ENCODE measurements at places on chromosomes 13 and 19.
A peak's percentile ranks its signal among the peaks of the same experiment; 100 is the strongest.

DNA sequence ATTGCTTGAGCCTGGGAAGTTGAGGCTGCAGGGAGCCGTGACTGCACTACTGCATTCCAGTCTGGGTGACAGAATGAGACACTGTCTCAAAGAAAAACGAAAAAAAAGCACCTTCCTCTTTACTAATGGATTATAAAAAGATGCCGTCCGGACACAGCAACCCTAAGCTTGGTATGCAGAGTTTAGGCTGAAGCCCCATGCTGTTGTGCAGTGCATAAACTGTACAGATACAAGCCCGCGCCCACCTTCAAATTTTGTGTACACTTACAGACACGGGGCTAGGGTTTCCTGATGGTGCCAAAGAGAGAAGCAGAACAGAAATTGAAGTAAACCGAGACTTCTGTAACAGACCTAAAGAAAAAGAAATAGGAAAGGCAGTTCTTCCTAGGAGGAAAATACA, 9.0 kb downstream of the LPAR6 start:
- DNase-seq = no peak

GRCh38 chr19:35117799-35118198, 2.2 kb downstream of the FXYD3 start:
- DNase-seq = no peak

DNA sequence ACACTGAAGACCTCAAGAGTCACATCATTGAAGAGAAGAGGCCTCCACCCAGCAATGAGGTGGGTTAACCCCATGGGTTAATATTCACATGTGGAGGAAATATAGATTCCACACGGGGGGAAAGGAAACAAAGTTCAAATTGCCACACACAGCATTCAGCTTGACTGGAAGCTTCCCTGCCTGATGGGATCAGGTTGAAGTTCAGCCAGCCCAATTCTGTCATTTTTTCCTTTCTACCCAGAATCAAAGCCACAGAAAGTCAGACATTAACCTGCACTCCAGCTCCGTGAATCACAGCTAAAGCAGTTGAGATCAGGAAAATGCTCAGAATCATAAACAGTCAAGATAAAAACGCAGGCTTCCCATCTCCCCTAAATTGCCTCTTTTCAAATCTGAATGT, 208.7 kb upstream of the OBI1 start:
- no peak for DNase-seq

GRCh38 chr13:90713441-90714133, 633.9 kb upstream of the MIR17HG start:
- no peak for DNase-seq

DNA sequence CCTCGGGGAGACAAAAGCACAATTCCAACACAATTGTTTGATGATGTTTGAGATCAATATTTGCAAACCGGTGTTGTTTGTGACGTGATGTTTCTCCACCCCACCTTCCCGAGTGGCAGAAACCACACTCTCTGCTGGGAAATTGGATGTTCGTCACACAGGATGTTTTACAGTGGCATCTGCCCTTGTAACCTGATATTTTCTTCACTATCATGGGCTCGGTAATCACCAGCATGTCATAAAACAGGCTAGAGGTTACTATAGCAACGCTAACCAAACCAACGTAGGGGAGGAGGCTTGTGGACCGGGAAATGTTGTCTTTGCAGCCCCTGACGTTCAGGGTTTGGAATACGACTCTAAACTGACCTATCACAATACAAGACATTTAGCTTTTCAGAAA, 454.5 kb downstream of the IRS2 start:
- DNase-seq = no peak

GRCh38 chr19:49447485-49448431, 3.9 kb downstream of the PIH1D1 start:
- DNase-seq = no peak

DNA sequence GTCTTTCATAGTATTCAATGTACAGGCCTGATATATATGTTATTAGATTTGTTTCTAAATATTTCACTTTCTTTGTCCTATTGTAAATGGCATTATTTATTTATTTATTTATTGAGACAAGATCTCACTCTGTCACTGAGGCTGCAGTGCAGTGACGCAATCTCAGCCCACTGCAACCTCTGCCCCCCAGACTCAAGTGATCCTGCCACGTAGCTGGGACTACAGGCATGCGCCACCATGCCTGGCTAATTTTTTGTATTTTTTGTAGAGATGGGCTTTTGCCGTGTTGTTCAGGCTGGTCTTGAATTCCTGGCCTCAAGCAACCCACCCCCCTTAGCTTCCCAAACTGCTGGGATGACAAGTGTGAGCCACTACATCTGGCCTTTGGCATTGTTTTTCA, 5.4 kb upstream of the GAS6 start:
- DNase-seq = no peak

- no peak for DNase-seq
Measured at GRCh38 chr19:1088416-1089010, 6.7 kb downstream of the POLR2E start.

DNA sequence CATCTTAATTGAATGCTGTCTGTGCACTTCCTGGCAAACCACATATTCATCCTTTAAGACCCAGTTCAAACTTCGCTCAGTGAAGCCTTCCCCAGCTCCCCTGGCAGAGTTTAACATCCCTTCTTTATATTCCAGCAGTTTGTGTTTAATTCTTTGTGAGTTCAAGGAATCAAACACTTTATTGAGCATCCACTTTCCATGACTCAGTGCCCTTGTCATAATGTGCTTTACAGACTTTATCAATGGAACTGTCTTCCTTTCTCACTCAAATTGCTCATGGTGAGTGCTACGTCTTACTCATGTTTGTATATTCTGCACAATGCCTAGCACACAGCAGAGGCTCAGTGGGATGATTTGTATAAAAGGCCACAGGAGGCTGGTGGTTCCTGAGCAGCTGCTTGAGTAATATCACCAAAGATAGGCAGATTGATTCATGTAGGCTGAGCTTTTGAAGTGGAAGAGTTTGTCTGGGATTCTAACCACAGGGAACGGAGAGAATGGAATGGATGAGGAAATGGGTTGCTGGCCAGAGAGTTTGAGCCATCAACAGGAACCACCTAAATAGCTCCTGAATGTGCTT, 44.2 kb downstream of the SERTM1 start:
- DNase-seq = no peak

DNA sequence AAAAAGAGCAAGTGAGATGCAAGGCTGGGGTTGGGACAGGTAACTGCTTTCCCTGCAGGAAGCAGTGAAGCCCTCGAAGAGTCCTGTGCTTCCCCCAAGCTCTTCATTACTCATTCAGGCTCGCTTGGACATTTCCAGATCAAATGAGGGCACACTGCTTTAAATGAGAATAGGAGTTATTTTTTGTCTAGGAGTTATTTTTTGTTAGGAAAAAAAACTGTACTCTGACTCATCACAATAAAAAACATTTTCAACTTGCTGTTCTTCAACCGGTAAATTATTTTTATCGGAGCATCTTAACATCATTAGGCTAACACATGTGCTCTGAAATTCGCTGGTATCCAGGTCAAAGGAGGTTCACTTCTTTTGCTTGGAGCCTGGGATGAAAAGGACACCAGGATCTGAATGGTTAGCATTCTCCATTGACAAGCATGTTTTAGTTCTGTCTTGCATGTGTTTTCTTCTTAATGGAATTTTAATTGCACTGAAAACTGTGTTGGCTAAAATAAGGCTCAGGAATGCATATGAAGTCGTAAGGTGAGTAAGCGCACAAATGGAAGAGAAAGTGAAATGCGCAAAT, 80.7 kb upstream of the STK24 start:
- DNase-seq = no peak

GRCh38 chr19:15813916-15814315, 1.5 kb downstream of the OR10H1 start:
- no peak for DNase-seq

DNA sequence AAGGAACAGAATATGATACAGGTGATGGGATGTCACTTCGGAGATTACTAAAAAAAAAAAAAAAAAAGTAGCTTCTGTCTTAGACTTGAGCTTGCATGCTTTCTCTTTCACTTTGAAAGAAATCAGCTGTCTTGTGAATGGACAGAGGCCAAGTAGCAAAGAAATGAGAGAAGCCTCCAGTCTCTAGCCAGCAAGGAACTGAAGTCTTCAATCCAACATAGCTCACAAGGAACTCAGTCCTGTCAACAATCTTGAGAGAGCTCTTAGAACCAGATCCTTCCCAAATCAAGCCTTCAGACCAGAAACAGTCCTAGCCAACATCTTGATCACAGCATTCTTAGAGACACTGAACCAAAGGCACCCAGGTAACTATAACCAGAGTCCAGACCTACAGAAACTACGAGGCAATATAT, 7.7 kb downstream of the N4BP2L2 start:
- no peak for DNase-seq

GRCh38 chr13:44003481-44003880, 123.8 kb downstream of the LACC1 start:
- DNase-seq = no peak

- no peak for DNase-seq
Measured at GRCh38 chr19:1981253-1981652, 34.3 kb downstream of the BTBD2 start.

DNA sequence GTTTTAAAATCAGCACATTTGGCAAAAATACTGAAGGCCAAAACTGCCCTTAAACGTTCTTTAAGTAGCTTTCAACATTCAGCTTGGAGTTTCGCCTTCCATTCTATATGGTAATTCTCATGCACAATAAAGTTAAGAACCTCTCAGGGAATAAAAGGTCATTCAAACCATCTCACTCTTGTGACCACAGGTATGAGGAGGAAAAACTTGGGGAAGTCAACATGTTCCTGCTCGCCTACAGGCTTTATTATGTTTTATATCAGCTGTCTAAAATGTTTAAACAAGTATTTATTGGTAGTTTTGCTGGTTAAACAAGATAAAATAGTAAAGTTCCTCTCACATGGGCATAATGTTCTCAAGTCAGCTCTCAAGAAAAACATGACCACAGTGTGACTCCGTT, 19.9 kb upstream of the TM9SF2 start:
- DNase-seq = no peak

GRCh38 chr13:51330791-51331190, 8.7 kb upstream of the SERPINE3 start:
- DNase-seq = no peak

GRCh38 chr19:17380426-17381138, 3.4 kb upstream of the PLVAP start:
- no peak for DNase-seq

DNA sequence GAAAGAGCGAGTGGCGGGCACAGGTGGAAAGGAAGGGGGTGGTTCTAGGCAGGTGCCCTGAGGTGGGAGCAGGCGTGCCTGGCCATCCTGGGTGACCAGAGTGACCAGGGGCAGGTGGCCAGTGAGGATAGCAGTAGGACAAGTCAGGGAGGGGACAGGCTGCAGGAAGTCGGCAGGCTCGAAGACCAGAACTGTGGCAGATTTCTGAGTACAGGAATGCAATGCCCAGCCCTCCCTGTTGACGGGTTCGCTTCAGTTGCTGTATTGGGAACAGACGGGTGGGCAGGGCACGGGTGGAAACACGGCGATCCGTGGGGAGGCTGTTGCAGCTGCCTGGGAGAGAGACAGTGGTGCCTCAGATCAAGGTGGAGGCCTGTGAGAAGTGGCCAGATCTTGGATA, 1.9 kb downstream of the ZNF628 start:
- no peak for DNase-seq

GRCh38 chr13:104024416-104025170, 958.4 kb upstream of the SLC10A2 start:
- DNase-seq = no peak

DNA sequence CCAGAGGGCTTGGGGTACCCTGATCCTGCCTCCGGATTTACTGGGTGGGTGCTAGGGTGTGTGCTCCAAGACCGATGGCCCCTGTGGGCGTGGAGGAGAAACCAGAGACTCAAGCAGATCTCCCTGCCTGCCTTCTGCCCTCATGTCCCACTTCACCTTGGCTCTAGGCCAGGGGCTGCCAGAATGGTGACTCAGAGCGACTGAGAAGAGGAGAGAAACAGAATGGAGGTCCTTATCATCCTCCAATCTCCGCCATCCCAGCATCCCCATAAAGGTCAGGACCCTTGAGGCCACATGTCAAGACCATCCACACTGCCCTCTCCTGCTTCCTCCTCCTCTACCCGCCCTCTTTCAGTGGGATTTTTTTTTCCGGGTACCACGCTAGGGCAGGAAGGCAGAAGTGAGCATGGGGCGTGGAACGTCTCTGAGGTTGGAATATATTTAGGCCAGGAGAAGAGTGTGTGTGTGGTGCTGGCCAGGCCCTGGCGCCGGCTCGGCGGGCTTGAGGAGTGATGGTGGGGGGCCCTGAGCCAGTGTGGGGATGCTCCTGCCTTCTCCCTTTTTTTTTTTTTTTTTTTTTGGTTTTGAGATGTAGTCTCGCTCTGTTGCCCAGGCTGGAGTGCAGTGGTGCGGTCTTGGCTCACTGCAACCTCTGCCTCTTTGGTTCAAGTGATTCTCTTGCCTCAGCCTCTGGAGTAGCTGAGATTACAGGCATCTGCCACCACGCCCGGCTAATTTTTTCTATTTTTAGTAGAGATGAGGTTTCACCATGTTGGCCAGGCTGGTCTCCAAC, 22.3 kb downstream of the IER2 start:
- DNase-seq = peak; percentile 84

DNA sequence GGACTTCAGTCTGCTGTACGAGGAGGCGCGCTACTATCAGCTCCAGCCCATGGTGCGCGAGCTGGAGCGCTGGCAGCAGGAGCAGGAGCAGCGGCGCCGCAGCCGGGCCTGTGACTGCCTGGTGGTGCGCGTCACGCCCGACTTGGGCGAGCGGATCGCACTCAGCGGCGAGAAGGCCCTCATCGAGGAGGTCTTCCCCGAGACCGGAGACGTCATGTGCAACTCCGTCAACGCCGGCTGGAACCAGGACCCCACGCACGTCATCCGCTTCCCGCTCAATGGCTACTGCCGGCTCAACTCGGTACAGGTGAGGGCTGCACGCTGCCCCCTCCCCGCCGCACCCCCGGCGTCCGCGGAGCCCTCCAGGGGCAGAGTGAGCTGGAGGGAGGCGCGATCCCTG, 14.6 kb downstream of the KCTD15 start:
- no peak for DNase-seq

- no peak for DNase-seq
Measured at GRCh38 chr19:12232961-12233360, 61.7 kb downstream of the ZNF44 start.

GRCh38 chr13:111551204-111551820, 230.9 kb downstream of the TEX29 start:
- no peak for DNase-seq

DNA sequence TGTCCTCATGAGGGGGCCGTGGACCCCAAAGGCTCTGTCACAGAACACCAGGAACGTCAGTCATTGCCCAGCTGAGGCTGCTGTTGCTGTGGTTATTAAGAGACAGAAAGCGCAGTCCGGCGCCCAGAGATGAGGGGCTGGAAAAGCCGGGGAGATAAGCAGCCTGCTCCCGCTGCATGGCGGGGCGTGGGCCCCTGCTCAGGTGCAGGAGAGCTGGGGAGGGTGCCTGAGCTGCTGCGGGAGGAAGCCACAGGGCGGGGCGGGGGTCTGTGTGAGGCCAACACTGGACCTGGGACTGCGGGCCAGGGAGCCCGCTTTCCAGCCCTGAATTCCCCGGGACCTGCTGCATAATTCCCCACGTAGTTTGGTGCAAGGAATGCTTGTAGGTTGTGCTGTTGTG, 11.3 kb downstream of the SOX1 start:
- no peak for DNase-seq

- no peak for DNase-seq
Measured at GRCh38 chr19:22263121-22263520, 23.1 kb upstream of the ZNF729 start.

- DNase-seq = no peak
Measured at GRCh38 chr19:23943411-23943810, 28.7 kb downstream of the ZNF726 start.
